Activated gamma-delta T cell (primary cell): ENCODE measurements at places on chromosomes 13 and 19.

GRCh38 chr13:80778297-80778696 lies 437.4 kb upstream of the SPRY2 start:
- no peak for DNase-seq

DNA sequence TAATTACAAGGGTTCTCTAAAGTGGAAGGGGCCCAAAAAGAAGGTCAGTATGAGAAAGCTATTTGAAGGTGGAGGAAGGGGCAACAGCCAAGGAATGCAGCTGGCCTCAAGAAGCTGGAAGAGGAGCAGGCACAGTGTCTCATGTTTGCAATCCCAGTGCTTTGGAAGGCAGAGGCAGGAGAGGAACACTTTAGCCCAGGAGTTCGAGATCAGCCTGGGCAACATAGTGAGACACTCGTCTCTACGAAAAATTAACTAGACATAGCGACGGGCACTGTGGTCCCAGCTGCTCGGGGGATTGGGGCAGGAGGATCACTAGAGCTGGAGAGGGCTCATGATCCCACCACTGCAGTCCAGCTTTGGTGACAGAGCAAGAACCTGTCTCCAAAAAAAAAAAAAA lies 656 bp upstream of the NEK3 start:
- no peak for DNase-seq

- no peak for DNase-seq
Observed at GRCh38 chr19:13037161-13037560, 41.9 kb downstream of the NFIX start.

- no peak for DNase-seq
Observed at GRCh38 chr19:29694161-29694560, 20.9 kb downstream of the C19orf12 start.

DNA sequence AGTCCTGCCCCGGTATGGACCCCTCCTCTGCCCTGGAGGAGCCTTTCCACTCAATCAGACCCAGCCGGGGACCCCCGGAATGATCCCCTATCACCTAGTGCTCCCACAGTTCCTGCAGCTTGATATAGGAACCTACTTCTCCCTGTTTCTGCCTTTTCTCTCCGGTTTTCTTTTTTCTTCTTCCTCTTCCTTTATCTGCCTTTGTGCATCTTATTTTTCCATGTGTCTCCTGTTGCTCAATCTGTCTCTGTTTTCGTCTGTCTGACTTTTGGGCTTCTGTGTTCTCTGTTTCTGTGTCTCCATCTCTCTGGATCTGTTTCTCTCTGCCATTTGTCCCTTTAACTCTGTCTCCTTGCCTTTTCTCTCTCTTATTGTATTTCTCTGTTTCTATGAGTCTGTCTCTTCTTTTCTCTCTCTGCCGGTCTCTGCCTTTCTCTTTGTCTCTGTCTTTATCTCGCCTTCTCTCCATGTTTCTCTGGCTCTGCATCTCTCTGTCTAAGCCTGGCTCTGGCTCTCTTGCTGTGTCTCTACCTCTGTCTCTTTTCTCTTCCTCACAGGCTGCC lies 10.0 kb downstream of the MEGF8 start:
- DNase-seq, result no peak

- no peak for DNase-seq
Observed at GRCh38 chr13:25118378-25118905, 22.5 kb downstream of the PABPC3 start.

DNA sequence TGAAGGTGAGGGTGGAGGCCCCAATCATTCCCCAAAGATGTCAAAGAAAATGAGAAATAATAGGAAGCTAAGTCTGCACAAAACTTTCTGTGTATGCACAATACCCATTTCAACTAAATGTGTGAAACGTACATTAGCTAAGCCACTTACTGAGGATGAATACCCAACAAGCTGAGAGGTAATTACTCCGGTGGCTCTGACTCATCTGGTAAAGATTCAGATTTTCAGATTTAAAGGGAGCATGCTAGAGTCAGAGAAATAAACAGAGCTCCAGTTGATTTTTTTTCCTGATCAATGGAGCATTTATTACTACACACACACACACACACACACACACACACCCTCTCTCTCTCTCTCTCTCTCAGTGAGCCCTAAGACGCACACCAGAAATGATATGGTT lies 194.8 kb upstream of the ARGLU1 start:
- DNase-seq, result no peak

DNA sequence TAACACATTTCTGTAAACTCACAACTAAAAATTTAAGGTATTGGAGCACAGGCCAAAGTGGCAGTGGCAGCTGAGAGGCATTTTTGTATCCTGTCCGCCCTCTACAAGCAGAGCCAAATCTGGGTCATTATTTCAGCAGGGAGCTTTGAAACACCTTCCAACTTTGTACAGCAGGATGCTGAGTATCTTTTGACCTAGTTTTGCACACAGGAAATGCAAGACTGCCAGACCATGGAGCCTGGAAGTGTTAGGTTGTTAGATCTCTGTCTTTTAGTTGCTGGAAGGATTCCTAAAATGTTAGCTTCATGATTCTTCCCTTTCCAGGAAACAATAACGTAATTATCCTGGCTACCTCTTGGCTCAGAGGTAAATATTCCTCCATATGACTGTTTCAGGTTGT lies 148.6 kb upstream of the ATXN8OS start:
- DNase-seq, result no peak

- no peak for DNase-seq
Observed at GRCh38 chr13:44662515-44662914, 86.4 kb upstream of the TSC22D1 start.

- DNase-seq, result no peak
Observed at GRCh38 chr13:40591091-40591490, 75.3 kb downstream of the FOXO1 start.
